ENCODE measurements at places on chromosomes 11 and 22.

- no peak for DNase-seq
Observed at GRCh38 chr11:11543656-11544055, 78.1 kb downstream of the GALNT18 start.

- DNase-seq, result no peak
Observed at GRCh38 chr11:1422481-1422880, 32.7 kb downstream of the BRSK2 start.

- DNase-seq, result no peak
Observed at GRCh38 chr11:86211619-86212018, 32.9 kb upstream of the EED start.

- DNase-seq, result no peak
Observed at GRCh38 chr11:122864386-122865115, 18.0 kb upstream of the JHY start.

- no peak for DNase-seq
Observed at GRCh38 chr11:64338716-64339115, 1.3 kb upstream of the CCDC88B start.

DNA sequence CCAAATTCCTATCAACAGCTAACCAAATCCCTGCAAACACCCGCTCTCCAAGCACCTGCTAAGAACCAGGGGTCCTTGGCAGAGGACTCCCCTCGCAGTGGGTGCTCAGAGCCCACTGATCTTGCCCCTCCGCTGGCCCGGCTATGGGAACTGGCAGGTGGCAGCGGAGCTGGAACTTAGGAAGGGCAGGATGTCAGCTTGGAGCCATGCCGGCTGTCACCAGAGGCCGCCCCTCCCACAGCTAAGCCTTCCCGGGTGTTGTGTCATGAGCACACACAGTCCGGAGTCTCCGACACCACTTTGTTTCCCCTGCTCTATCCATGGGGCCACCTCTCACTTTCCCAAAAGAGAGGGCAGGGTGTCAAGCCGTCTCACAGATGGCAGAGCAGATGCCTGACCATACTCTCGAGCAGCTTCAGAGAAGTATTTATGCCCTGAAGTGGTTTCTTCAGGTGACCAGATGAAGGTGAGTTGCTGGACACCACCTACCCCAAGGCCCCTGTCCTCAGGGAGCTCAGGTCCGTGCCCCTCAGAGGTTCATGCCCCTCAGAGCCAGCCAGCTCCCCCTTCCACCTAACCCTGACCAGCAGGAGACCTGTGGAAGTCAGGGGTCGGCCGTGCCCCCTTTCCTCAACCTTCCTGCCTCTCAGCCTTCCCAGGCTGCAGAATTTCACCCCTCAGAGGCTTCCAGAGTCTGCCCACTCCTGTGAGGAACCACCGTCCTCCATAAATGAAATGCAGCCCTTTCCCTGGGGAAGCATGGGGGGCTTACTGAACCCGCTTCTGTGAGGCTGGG, 545.7 kb upstream of the B3GAT1 start:
- DNase-seq, result no peak

DNA sequence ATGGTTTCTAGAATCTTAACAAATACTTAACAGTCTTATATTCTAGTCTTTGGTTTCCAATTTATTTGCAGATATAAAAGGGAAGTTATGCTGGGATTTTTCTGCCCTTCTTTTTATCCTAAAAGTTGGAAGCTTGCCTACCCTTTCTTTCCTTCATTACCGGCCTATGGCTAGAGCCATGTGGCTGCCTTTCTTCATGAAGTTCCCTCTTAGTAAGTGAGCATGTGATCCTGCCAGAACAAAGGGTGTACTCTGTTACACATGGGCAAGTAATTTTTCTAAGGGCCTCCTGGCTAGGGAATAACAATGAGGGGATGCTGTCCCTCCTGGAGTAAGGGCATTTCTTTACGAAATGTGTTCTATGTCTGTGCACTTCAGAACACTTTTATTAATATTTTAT, 252.1 kb upstream of the PITPNB start:
- DNase-seq, result no peak

GRCh38 chr11:86386746-86387145, 12.1 kb downstream of the CCDC81 start:
- no peak for DNase-seq

Measured in activated T-cell treated with anti-CD3 and anti-CD28 coated beads for 48 hours (primary cell).